ENCODE measurements at places on chromosomes 11 and 22. TPM values are rescaled to one million over a fixed set of nuclear protein-coding genes. Genes with fewer than 3 reads are reported as not detected.

The TSPAN18 gene
- total RNA-seq, result not detected

The CCDC73 gene
- total RNA-seq, result not detected

The CCDC188 gene
- not detected for total RNA-seq

The RFPL2 gene
- not detected for total RNA-seq

The PLET1 gene
- total RNA-seq, result not detected

The CATSPER1 gene
- 4.7 TPM for total RNA-seq
